Prostate gland (tissue), 2 donors: ENCODE measurements at places on chromosomes 2 and 18. TPM values are rescaled to one million over a fixed set of nuclear protein-coding genes. Genes with fewer than 3 reads are reported as not detected.
A peak's percentile ranks its signal among the peaks of the same experiment; 100 is the strongest.

GRCh38 chr2:59694176-59694575 is 859.3 kb downstream of the BCL11A start:
- DNase-seq, result no peak
- H3K36me3 ChIP-seq, result no peaks in the 10 kb centered on the region
- H3K4me1 ChIP-seq, result no peaks in the 10 kb centered on the region
- H3K27me3 ChIP-seq, result no peaks in the 10 kb centered on the region
- no peak overlapping the region for H3K4me3 ChIP-seq

The CFAP210 gene
- total RNA-seq, result 0.27 TPM

The DSG2 gene
- total RNA-seq, result 63.2 TPM

DNA sequence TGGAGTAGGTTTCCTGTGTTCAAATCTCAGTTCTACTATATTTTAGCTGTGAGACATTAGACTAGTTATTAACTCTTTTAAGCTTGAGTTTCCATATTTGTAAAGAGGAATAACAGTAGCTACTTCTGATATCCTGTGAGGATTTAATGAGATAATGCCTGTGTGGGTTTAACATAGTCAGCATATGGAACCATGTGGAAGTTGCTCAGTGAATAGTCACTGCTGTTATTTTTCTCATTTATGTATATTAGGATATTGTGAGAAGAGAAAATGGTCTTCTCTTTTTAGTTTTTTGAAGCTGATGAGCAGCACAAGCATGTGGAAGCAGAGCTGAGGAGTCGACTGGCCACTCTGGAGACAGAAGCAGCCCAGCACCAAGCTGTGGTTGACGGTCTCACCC is 70.5 kb upstream of the STON1 start:
- H3K27ac ChIP-seq, result no peak overlapping the region
- H3K4me3 ChIP-seq, result no peak overlapping the region
- no peaks in the 10 kb centered on the region for H3K36me3 ChIP-seq
- no peaks in the 10 kb centered on the region for H3K27me3 ChIP-seq

DNA sequence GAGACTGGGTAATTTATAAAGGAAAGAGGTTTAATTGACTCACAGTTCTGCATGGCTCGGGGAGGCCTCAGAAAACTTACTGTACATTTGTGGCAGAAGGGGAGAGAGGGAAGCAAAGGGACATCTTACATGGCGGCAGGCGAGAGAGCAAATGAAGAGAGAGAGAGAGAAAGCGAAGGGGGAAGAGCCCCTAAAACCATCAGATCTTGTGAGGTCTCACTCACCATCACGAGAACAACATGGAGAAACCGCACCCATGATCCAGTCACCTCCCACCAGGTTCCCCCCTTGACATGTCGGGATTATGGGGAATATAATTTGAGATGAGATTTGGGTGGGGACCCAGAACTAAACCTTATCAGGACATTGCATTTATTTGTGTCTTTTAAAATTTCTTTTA is 75.9 kb downstream of the ACSL3 start:
- no peaks in the 10 kb centered on the region for H3K27me3 ChIP-seq
- DNase-seq, result no peak
- H3K36me3 ChIP-seq, result peaks cover 3% of the 10 kb centered on the region
- no peak overlapping the region for H3K4me3 ChIP-seq

The SNTG2 gene
- 5.0 TPM for total RNA-seq

- no peak overlapping the region for H3K27ac ChIP-seq
- H3K36me3 ChIP-seq, result peaks cover 5% of the 10 kb centered on the region
- no peaks in the 10 kb centered on the region for H3K27me3 ChIP-seq
These were observed 53.5 kb downstream of the PPIG start for GRCh38 chr2:169637620-169638019.

DNA sequence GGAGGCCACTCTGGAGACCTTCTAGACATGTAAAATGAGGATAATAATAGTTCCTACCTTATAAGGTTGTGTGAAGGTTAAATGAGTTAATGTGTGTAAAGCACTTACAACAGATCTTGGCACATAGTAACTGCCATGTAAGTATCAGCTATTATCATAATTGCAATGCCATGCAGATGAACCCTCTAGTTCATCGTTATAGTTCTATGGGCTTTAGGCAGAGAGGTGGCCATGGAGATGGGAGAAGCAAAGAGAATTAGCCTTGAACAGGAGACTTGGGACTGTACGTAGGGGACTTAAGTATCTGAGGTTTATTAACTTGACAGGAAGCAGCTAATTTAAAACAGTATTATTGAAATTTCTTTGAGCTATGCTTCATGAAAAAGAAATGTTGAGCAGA is 151.8 kb downstream of the PIK3C3 start:
- no peak overlapping the region for H3K4me3 ChIP-seq
- no peak for DNase-seq

- no peak overlapping the region for H3K27ac ChIP-seq
- H3K36me3 ChIP-seq, result no peaks in the 10 kb centered on the region
- DNase-seq, result no peak
- H3K4me3 ChIP-seq, result no peak overlapping the region
- H3K27me3 ChIP-seq, result no peaks in the 10 kb centered on the region
These were observed 101.8 kb upstream of the PIK3C3 start for GRCh38 chr18:41853280-41853679.

DNA sequence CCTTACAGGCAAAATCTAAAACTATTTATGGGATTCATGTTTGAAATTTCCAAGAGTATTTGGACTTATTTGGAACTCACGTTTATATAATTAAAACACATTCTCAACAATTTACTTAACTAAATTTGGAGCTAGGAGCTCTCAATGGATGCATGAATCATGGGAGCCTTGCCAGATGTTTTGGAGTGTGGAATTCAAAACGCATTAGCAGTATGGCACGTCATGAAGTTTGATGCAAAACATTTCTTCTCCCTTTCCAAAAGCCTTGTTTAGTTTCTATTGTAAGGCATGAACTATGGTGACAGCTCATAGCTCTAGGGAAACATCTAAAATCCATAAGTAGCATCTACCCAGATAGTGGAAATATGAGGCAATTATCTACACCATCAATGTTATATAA is 701.6 kb downstream of the SATB2 start:
- H3K27me3 ChIP-seq, result no peaks in the 10 kb centered on the region
- H3K36me3 ChIP-seq, result no peaks in the 10 kb centered on the region
- no peaks in the 10 kb centered on the region for H3K4me1 ChIP-seq

- H3K27ac ChIP-seq, result no peak overlapping the region
- H3K36me3 ChIP-seq, result no peaks in the 10 kb centered on the region
- H3K4me3 ChIP-seq, result no peak overlapping the region
- no peak for DNase-seq
- H3K27me3 ChIP-seq, result no peaks in the 10 kb centered on the region
These were observed 79.1 kb downstream of the LRRTM4 start for GRCh38 chr2:77443076-77443475.

The ARHGAP28 gene
- total RNA-seq, result 22.6 TPM

- H3K36me3 ChIP-seq, result no peaks in the 10 kb centered on the region
- H3K27me3 ChIP-seq, result peaks cover 7% of the 10 kb centered on the region
- DNase-seq, result no peak
- H3K4me3 ChIP-seq, result peak overlapping the region; percentile 44
- no peaks in the 10 kb centered on the region for H3K4me1 ChIP-seq
These were observed 5.3 kb downstream of the ZEB2 start for GRCh38 chr2:144514616-144515091.

GRCh38 chr2:62478093-62478580 is 27.9 kb downstream of the TMEM17 start:
- no peaks in the 10 kb centered on the region for H3K27me3 ChIP-seq
- H3K4me1 ChIP-seq, result peaks cover 11% of the 10 kb centered on the region
- peak; percentile 32 for DNase-seq
- no peaks in the 10 kb centered on the region for H3K36me3 ChIP-seq
- peak overlapping the region; percentile 39 for H3K27ac ChIP-seq

DNA sequence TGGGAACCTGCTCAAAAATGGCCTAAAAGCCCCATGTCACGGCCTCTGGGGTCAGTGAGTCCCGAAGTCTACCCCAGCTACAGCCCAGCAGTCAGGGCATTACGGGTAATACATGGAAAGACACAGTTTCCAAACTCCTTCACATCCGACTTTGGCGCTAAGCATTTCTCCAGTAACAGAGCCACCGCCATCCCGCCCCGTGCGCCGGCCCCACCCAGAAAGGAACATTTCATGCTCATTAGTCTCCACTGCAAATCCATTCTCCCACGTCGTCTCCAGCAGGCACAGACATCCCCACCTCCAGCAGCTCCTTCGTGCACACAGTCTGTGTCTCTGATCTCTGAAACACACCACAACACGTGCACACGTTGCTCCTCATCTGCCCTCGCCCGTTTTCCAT is 509.2 kb upstream of the ID2 start:
- no peaks in the 10 kb centered on the region for H3K36me3 ChIP-seq
- no peak for DNase-seq
- no peak overlapping the region for H3K27ac ChIP-seq
- no peak overlapping the region for H3K4me3 ChIP-seq
- no peaks in the 10 kb centered on the region for H3K27me3 ChIP-seq
- H3K4me1 ChIP-seq, result no peaks in the 10 kb centered on the region

DNA sequence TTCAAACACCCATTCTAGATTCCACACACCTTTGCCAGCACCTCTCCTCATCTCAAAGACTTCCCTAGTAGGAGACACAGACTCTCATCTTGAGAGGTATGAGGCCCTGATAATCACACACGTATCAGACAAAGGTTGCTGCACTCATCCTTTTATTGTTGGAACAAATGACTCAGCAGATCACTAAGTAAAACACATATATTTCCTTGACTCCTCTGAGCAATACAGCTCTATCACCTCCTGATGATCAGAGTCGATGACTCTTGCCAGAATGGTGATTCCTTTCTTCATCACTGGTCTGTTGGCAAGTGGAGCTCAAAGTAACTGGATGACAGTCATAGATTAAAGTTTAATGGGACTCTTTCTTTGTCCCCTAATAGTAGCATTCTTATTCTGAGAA is 1049.2 kb upstream of the ZEB2 start:
- no peak overlapping the region for H3K27ac ChIP-seq
- no peaks in the 10 kb centered on the region for H3K27me3 ChIP-seq
- H3K4me1 ChIP-seq, result no peaks in the 10 kb centered on the region
- H3K4me3 ChIP-seq, result no peak overlapping the region
- no peak for DNase-seq

The ANO7 gene
- 140 TPM for total RNA-seq

The UGT1A3 gene
- total RNA-seq, result 0.64 TPM

The NEUROD1 gene
- not detected for total RNA-seq

- DNase-seq, result no peak
- no peaks in the 10 kb centered on the region for H3K4me1 ChIP-seq
- H3K4me3 ChIP-seq, result no peak overlapping the region
- H3K27me3 ChIP-seq, result no peaks in the 10 kb centered on the region
- no peak overlapping the region for H3K27ac ChIP-seq
These were observed 66.5 kb downstream of the VWC2L start for GRCh38 chr2:214477305-214477704.

The BCL2 gene
- total RNA-seq, result 14.8 TPM

The DNPEP gene
- 54.1 TPM for total RNA-seq

The RAB31 gene
- total RNA-seq, result 7.7 TPM

DNA sequence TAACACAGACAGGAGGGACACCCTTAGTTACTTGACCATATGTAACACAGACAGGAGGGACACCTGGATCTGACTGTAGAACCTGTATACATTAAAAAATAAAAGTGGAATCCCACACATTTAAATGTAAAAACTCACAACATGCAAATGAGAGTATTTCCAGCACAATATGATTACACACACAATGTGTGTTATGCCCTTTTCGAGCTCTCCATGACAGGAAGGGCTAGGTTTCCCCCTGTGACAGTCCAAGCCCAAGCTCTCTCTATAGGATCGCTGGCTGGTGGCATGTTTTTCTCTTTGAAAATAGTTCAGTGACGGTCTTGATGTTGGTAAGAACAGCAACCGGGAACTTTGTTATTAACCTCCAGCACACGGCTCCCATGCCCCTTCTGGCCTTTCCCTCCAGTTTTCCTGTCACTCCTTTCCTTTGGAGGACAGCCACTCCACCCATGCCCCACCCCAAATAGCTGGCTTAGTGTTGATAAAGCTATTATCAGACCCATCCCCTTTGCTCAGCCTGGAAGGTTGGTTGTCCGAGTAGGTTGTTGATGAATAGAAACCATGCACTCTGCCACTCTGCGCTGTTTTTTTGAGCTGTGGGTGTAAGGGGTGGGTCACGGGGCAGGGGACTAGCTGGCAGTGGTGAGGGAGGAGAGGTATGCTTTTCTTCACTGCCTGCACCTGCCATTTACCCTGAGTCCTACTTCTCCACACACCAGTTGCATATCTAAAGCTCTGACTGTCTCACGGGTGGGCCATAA is 2.7 kb downstream of the RASGRP3 start:
- no peaks in the 10 kb centered on the region for H3K36me3 ChIP-seq
- H3K27me3 ChIP-seq, result no peaks in the 10 kb centered on the region
- DNase-seq, result no peak
- H3K4me1 ChIP-seq, result peaks cover 5% of the 10 kb centered on the region
- H3K4me3 ChIP-seq, result no peak overlapping the region
- no peak overlapping the region for H3K27ac ChIP-seq

- H3K4me3 ChIP-seq, result no peak overlapping the region
- DNase-seq, result no peak
- no peaks in the 10 kb centered on the region for H3K27me3 ChIP-seq
- H3K27ac ChIP-seq, result no peak overlapping the region
- no peaks in the 10 kb centered on the region for H3K36me3 ChIP-seq
- no peaks in the 10 kb centered on the region for H3K4me1 ChIP-seq
These were observed 84.1 kb downstream of the TMEM237 start for GRCh38 chr2:201559067-201559710.

DNA sequence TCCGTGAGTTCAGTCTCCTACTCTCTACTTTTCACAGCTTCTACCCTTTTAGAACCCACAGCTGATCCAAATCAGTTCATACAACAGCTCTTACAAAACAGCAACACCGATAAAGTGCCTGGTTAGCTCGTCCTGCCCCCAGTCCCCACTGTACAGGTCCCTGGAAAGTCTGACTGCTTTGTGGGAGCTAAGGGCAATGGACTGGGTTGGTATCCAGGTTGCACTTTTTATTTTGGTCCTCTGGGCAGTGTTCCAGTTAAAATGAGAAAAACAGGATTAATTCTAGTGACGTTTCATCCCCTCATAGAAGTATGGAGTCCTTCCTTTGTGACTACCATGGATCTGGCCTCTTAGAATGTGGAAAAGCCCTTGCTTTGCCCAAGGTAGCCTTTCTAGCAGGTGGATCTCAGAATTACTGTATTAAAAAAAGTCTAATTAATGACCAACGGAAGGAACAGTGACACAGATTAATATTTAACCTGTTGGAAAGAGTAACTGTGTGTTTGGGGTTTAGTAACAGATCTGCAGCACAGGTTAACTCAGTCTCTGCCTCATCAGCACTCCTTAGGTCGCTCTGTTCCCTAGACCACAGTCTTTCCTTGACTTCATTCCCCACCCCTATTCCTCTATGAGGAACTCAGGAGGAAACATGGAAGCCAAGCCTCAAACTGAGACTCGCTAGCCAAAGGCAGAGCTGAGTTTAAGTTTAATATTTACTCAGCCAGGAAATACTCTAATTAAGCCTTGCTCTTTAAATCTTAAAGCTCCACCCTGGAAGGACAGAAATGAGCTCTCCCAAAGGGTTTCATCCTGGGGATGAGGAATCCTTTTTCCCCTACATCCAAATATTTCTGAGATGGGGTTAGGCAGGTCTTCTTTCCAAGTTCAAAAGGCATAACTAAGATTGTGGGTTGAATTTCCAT is 52.8 kb upstream of the ITGA6 start:
- H3K4me1 ChIP-seq, result no peaks in the 10 kb centered on the region
- no peaks in the 10 kb centered on the region for H3K27me3 ChIP-seq
- no peak for DNase-seq
- no peaks in the 10 kb centered on the region for H3K36me3 ChIP-seq
- H3K4me3 ChIP-seq, result no peak overlapping the region
- H3K27ac ChIP-seq, result no peak overlapping the region
